Activated CD8-positive, alpha-beta memory T cell treated with anti-CD3 and anti-CD28 coated beads for 4 hours (primary cell): ENCODE measurements at places on chromosomes 11 and 22.

DNA sequence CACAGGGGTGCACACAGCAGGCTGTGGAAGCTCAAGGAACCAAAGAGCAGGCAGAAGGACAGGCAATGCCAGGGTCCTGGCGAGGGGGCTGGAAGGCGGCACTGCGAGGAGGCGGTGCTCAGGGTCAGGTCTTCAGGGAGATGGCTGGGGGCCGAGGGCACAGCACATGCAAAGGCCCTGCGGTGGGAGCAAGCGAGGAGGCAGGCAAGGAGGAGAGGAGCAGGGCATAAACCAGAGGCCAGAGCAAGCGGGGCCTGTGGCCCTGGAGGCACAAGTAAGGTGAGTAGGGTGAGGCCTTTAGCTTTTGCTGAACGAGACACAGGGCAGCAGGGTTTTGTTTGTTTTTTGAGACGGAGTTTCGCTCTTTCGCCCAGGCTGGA lies 126.9 kb downstream of the ARHGAP8 start:
- no peak for DNase-seq

DNA sequence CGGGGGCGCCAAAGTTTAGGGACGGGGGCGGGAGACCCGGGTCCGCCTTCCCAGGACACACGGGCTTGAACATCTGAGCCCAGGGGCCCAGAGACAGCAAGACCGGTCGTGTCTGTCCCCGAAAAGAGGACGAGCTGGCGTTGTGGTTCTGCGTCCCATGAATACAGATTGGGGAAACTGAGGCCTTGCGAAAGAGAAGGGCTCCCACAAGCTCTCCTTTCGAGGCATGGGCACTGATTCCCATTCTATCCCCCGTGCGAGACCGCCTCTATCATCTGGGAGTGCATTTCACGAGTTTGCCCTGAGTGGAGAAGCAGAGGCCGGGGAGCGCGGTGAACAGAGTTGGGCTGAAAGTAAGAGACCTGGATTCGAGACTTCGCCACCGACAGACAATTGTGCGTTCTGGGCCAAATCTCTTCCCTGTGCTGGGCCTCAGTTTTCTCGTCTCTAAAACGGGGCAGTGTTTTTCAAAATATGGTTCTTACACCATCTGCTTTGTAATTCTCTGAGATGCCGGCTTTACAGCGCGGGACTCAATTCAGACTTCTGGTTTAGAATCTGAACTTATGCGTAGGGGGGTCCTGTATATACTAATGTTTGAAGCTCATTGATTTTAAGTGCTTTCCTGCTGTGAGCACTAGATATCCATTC lies 471 bp downstream of the RNF185 start:
- DNase-seq, result no peak

- DNase-seq, result no peak
Observed at GRCh38 chr11:34331329-34331728, 26.5 kb downstream of the ABTB2 start.

DNA sequence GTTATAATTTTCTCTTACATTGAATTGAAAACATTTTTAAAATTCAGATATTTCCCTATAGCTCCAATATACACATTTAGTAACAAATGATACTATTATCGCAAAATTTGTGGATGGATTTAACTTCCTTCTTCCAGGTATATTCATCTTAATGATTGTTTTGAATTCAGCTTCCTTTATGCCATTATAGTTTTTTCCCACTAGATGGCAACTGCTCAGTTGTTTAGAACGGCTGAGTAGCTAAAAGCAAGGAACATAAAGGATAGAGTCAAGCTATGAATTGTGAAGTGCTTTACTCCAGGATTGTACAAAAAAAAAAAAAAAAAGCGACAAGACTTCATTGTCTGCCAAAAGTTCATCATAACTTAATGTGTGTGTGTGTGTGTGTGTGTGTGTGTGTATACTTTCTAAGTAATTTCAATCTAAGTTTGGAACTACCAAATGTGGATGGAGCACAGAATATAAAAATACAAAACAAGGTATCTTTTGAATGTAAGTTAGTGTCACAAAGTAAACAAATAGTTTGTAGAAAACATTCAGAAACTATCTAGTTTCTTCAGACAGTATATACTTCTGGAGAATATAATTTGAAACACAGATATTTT lies 846.4 kb downstream of the DLG2 start:
- no peak for DNase-seq

DNA sequence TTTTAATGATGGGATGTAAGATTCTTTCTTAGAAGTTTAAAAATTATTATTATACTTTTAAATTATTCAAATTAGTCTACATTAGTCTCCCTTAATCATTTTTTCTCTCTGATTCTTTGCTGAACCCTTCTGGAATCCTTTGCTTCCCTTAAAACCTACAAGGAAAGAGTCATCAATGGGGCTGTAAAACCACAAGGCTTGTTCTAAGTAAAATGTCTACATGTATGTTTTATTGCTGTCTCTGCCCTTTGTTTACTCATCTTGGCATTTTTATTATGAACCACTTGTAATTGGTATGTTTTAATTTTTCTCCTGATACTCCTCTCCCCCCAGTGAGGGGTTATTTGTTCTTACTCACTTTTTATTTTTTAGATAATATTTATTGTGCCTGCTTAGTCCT lies 27.4 kb downstream of the FAR1 start:
- DNase-seq, result no peak

DNA sequence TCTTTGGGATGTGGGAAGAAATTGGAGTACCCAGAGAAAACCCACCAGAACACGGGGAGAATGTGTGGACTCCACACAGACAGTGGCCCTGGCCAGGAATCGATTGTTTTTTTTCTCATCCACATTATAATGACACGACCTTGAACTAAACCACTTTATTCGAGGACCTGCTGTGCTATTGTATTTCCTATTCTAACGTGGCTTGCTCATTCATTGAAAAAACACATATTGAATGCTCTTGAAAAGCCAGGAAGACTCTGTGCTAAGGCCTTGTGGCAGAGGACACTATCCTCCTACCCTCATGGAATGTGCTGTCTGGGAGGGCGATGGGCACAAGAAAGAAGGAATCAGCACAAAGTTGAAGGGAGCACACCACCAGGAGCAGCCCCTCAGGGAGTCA lies 9.1 kb upstream of the SREBF2 start:
- no peak for DNase-seq

DNA sequence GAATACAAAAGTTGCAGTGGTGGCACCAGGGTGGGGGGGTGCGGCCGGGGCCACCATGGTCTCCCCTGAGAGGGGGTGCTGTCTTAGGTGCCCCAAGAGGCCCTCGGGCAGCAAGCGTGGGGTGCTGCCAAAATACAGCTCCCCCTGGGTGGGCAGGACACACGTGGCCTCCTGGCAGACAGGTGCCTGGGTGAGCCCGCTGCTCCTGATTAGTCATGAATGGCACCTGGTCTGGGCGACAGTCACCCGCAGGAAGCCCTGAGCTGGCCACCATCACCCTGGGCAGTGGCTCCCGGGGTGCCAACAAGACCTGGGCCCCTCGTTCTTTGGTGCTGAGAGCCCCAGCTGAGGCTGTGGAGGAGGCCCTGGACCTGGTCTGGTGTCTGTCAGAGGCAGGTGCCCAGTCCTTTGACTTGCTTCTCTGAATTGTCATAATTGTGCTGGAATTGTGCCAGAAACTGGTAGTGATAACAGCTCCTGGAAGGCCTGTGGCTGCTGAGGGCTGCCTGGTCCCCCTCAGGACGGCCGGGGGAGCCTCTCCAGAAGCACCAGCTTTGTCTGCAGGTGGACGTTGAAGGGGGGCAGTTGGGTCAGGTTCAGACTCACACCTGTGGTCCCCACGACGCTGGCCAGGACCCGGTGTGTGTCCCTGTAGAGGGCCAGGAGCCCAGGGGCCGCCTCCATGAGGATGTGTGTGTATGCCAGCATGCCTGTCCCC lies 14.8 kb downstream of the ALG12 start:
- no peak for DNase-seq

DNA sequence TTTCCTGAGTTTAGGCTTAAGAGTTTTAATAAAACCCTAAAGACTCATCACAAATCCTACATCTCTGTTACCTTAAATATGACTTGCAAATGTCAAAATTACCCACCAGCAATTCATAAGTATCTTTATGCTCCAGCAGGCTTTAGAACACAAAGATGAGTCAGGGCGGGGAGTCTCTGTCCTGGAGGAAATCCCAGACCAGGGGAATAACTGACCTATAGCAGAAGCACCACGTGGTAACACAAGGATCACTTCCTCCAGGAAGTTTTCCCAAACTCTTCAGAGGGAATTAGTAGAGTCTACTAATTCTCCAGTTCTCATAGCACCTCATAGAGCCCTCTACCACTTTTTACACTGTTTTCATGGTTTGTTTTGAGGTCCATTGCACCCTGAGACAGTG lies 217.0 kb downstream of the NAV2 start:
- no peak for DNase-seq

GRCh38 chr11:12408156-12408770 lies 30.9 kb downstream of the PARVA start:
- DNase-seq, result no peak

GRCh38 chr22:26550498-26551033 lies 38.3 kb upstream of the TFIP11 start:
- no peak for DNase-seq
